Activated CD4-positive, alpha-beta T cell treated with anti-CD3 and anti-CD28 coated beads for 1 hour (primary cell): ENCODE measurements at places on chromosomes 5 and 9.

DNA sequence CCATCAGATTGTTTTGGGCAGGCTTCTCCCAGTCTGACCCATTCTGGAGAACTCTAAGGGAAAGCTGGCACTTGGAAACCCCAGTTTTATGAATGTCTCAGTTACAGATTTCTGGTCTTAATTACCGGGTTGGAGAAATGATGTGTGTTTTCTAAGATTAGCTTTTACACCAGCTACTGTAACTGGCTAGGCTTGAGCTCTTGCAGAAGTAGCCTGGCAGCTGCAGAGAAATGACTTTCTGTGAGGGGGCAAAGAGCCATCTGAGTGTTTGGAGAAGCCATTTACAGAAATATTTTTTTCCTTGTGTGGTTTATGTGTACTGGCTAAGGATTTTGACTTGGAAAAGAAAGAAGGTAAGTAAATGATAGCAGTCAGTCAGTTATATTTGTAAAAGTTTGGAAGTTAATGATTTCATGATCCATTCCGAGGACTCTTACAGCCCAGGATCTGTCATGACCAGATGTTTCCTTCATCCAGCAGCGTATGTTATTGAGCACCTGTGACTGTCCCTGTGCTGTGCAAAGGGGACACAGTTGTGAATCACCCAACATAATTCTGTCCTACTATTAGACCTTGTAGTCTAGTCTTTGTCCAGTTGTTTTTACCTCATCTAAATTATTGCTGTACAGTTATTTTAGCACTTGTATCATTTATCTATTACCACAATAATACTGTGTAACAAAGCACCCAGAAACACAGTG, 53.7 kb upstream of the GDNF start:
- DNase-seq: no peak

DNA sequence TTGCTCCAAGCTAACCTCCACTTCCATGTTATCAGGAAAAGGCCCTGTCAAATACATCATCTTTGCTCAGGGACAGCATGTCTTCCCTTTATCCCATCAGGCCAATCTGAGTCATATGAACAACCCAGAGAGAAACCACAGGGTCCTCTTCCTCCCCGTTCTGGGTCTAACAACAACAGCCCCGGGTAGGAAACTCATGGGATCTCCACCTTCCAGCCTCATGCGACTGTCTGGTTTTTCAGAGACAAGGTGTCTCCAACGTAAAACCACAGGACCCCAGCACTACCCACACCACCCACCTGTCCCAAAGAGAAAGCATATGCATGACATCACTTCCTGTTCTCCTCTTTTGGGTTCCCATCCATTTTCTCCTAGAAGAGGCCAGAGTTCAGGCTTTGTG, 217.9 kb downstream of the ENC1 start:
- DNase-seq: no peak

DNA sequence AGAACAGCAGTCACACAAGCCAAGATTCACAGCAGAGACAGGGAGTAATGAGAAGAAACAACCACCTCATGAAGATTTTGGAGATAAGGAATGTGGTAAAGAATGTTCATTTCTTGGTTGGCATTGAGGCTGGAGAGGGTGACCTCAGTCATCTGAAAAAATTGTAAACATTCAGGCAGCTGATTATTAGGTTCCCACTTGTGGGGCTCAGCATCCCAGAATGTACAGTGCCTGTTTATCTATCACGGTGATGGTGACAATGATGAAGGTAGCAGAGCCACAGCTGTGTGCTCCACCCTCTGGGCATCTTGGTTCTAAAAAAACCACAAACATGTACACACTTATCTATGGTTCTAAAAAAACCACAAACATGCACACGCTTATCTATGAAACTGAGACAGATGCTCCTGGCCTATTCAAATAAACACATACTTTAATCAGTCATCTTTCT, 143.9 kb upstream of the MOCS2 start:
- DNase-seq: no peak

DNA sequence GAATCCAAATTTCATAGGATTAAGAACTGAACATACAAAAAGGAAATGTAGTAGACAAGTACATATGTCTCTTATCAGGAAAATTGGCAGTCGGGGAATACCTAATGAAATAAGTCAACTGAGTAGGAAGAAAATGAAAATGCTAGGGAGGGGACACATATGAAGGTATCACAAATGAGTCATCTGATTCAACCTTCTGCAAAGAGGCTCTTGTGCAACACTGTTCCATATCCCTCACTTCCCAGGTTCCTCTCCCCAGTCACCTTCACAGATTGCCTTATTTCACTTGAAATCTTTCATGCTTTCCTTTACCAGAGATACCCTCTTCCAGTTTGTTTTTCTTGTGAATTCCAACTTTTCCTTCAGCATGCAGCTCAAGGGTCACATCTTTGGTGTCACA, 139.0 kb downstream of the RFX3 start:
- no peak for DNase-seq

DNA sequence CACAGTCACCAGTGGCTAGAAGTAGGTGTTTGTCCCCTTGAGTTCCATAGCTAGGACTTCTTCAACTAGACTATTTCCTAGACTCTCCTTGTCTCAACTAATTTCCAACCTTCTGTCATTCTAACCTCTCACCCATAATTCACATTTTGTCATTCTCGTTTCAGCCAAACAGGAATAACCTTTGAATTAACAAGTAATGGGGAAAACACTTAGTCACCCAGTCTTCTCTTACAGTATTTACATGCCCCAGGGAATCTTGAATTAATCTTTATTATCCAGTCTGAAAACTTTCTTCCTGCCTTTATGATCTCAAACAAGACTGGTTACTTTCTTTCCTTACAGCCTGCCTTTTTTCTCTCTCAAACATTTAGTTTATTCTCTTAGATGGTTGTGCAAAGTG, 63.3 kb upstream of the RUSC2 start:
- DNase-seq: no peak

DNA sequence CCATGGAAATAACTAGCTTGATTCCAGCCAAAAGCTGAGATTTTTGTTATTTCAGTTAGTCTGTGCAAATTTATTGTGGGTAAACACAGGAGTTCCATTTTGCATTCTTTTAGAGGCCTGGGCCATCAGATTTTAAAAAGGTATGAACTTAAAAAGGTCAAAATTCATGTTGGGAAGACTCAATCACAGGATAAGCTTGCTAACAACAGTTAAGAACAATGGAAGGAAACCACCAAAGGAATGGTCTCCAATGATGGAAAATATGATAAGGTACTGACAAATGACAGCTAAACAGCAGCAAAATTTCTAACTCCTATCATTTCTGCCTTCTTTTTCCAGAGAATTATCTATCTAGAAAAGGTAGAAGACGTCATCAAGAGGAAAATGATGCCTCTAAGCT, 16.0 kb downstream of the ABITRAM start:
- no peak for DNase-seq
